Trophoblast cell (in vitro differentiated cells and primary cell): ENCODE measurements at places on chromosomes 4 and X.
A peak's percentile ranks its signal among the peaks of the same experiment; 100 is the strongest.

DNA sequence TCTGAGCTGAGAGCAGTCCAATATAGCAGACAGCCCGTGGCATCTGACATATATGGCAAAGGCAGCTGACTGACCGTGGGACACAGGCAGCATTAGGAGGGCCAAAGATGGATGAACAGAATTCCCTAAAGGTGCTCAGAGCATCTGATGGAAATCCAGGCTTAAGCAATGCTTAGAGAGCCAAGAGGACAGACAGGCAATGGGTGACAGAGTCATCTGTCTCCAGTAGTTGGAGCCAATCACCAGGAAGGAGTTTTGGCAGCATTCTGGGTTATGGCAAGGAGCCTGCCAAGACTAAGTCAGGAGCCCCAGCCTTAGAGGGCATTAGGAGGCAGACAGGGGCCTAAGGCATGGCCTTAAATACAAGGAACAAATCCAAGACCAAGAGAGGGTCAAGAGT, 153.3 kb upstream of the USP9X start:
- DNase-seq = no peak

GRCh38 chr4:986879-987623, at the start of gene IDUA:
IDUA (plus strand) TSS chr4:987044; CDS start chr4:987085, 41 bp downstream.
- peak; percentile 29 for DNase-seq

DNA sequence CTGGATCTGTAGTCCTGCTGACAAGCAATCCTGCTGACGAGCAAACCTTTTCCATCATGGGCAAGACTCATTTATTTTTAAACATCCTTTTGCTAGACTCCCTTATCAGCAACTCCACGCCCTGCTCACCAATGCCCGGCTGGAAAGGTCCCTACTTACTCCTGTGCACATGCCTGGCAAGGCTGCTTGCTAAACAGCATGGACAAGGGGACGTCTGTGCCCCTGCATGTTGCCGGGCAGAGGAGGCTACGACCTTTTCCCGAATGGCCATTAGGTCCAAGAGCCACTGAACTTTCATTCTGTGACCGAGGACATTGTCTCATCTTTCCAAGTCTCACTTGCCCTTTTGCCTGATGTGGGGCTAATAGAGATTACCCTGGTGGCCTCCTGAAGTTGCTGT, 98.6 kb downstream of the MGST2 start:
- DNase-seq = no peak

- DNase-seq = no peak
Observed at GRCh38 chrX:101108284-101108683, 10.3 kb downstream of the CENPI start.

DNA sequence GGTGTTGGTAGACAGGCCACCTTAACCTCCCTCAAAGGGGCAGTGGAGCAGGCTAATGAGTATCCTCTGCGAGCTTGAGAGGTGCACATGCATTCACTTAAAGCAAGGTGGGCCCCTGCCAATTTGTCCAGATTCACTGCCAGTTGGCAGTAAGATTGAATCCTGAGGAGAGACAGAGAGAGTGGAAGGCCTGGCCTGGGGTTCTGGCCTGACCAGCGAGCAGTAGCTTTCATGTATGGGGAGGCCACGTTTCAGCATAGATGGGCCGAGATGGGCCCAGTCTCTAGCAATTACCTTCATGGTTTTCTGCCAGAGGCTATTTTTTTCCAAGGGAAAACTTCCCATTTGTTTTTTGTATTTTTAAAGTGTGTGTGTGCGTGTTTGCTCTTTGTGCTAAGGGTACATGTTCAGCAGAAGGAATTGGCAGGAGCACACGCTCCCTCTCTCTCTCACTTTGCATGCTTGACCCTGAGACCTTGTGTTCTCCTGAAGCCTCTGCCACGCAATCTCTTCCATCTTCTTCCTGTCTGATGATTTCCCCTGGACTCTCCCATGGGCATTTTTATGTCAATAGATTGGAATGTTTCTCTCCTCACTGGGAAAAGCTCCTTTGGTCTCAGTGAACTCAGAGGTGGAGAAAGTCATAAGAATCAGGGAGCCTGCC, 215.8 kb upstream of the SFRP2 start:
- DNase-seq = no peak

- peak; percentile 66 for DNase-seq
Observed at GRCh38 chrX:32293962-32294700, 917.2 kb downstream of the DMD start.

DNA sequence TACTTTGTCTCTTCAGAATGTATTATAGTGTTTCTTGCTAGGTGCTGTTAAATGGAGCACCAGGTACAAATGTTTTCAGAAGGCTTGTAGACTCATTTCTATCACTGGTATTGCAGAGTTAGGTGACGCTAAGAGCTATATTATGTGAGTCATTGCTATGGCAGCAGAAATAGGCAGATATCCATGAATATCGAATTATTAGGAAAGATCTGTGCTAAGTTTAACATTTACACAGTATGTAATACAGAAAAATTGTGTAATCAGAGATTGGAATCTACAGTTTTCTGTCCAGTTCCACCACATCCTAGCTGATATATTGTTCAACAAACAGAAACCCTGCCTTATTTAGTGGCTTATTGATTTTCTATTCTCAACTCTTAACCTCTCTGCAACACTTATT, 1025.5 kb downstream of the STIM2 start:
- DNase-seq = no peak

GRCh38 chrX:74132280-74132679, 171.7 kb upstream of the ZCCHC13 start:
- DNase-seq = no peak

DNA sequence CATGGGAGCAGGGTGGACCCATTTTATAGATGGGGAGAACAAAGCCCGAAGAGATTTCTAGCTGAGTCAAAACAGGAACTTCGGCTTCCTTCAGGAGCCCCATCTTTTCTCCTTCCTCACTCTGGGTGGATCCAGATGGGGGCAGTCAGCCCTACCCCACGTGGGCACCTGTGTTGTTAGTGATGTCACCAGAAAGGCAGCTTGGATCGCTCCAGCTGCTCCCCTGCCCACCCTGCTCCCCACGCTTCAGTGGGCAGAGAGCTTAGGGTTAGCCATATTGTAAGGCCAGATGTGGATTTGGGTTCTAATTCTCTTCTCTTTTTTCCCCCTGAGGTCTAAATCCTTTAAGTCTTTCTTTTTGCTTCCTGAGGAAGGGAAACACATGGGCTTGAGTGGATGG, 132.3 kb upstream of the PJA1 start:
- DNase-seq = no peak

GRCh38 chrX:123884809-123885408, 25.1 kb downstream of the XIAP start:
- peak; percentile 6 for DNase-seq

GRCh38 chr4:13126976-13127910, 356.9 kb downstream of the RAB28 start:
- DNase-seq = no peak

DNA sequence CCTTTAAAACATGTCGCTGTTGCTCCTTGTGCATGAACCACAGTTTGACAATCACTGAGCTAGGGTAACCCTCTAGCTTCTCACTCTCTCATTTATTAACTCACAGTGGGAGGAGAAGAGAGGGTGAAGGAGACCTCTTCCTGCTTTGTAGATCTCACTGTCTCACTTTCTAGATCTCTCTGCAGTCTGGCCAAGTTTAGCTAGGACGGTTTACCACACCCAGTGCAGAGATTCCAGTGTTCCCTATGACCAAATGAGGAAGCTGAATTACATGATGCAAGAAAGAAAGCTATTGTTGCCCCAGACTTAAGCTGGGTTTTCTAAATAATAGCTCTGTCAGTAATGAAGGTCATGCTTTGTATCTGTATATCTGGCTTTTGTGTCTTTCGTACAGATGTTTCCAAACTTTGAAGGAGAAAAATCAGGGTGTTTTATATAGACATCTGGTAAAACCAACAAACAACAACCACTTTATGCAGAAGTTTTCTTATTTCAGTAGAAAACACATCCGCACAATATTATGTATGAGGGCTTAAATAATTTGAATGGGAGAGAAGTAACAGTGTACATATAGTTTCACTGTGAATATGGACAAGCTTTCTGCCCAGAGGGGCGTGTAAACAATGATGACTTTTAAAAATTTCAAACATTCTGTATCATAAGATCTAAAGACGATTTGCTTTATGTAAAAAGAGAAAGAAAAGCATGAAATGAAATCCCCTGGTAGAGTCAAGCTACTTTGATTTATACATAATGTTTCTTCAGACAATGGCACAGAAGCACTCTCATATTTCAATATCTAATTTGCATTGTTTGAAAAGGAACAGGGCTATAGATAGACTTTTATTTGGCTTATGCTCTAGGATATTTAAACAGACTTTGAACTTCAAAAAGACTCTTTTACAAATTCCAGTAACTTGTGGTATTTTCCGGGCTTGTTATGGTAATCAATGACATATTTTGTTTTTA, 582.3 kb downstream of the FSTL5 start:
- DNase-seq = no peak
